NCI-H2107 (cell line): ENCODE measurements at places on chromosomes 12 and 14.

DNA sequence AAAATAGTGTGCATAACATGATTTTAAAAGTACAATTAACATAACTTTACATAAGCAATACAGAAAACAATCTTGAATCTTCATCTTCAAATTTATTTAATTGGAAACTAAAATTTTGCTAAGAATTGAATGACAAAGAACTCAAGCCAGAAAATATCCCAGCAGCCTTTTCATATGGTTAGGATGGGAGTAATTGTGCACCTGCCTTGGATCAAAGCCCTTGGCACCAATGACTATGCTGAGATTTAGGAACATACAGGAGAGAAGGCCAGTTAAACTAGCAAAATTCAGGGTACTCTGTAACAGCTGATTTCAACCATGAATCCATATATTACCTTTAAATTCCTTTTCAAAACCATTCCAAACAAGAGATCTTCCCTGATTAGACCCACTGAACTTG lies 5.8 kb downstream of the KERA start:
- no peak for DNase-seq

GRCh38 chr12:50572760-50573159 lies 68.0 kb downstream of the DIP2B start:
- DNase-seq, result no peak

DNA sequence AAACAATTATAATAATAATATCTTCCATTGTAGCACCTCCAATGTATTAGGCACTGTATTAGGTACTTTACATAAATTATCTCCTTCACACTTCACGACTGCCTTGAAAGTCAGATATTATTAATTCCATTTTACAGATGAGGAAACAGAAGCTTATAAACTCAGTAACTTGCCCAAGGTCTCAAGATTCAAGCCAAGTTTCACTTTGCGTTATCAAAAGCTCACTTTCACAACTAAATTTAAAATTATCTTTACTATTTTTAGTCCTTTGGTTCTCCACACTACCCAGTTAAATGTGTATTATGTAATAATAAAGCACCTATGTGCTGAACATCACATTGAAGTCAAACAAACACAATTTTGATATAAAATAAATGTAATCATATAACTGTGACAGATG lies 55.8 kb downstream of the NUMB start:
- DNase-seq, result no peak

DNA sequence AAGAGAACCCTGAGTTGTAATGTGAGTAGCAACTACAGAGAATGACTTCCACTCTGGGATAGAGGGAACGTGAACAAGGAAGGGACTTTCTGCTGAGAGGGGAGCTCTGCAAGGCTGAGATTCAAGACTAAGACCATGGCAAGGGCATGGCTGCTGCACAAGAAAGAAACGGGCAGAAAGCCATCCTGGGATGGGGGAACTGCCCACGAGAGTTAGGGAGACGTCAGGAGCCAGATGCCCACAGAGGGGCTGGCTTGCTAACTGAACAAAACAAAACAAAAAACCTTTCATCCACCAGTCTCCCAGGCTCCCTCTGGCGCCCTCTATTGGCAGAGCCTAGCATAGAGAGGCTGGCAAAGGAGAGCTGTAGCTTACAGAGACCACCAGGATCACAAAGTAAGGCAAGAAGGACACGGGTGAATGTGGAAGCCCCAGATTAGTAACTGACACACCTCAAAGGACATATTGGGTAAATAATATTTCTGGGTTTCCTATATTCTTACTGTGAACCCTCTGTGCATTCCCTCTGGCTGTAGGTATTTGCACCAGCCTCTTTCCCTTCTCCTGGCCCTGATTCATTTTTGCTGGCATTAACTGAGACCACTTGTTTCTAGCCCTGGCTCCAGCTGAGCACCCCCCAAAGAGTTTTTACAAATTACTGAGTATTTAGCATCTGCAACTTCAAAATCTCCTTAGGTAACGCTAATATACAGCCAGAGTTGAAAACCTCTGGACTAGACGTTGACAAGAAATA lies 338.3 kb downstream of the EMP1 start:
- DNase-seq, result peak; percentile 17

GRCh38 chr14:104393898-104394381 lies 185.6 kb upstream of the C14orf180 start:
- DNase-seq, result no peak

- no peak for DNase-seq
Measured at GRCh38 chr12:98606359-98606988, 13.0 kb downstream of the SLC25A3 start.

DNA sequence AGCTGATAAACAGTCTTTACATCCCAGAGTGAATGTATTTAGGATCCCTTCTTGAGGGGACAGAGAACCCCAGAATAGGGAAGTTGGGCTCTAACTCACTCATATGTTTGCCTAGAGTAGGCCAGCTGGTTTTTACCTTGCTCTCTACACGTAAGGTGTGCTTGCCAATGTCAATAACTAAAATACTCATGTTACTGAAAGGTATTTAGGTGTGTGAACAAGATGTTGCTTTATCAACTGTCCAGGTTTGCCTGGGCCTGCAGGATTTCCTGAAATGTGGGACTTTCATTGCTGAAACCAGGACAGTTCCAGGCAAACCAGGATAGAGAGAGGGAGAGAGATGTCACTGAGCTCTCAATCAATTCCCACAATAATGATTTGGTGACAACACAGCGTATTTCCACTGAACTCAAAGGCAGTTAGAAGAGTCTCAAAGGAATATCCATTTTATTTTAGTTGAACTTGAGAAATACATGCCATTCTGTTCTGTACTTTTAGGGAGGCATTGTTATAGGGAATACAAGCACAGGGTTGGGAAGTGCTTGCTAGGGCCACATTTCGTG lies 171.7 kb downstream of the NRXN3 start:
- no peak for DNase-seq

GRCh38 chr12:80941916-80942315 lies 4.2 kb upstream of the LIN7A start:
- no peak for DNase-seq

- DNase-seq, result no peak
Measured at GRCh38 chr12:59643550-59643949, 47.7 kb downstream of the SLC16A7 start.

DNA sequence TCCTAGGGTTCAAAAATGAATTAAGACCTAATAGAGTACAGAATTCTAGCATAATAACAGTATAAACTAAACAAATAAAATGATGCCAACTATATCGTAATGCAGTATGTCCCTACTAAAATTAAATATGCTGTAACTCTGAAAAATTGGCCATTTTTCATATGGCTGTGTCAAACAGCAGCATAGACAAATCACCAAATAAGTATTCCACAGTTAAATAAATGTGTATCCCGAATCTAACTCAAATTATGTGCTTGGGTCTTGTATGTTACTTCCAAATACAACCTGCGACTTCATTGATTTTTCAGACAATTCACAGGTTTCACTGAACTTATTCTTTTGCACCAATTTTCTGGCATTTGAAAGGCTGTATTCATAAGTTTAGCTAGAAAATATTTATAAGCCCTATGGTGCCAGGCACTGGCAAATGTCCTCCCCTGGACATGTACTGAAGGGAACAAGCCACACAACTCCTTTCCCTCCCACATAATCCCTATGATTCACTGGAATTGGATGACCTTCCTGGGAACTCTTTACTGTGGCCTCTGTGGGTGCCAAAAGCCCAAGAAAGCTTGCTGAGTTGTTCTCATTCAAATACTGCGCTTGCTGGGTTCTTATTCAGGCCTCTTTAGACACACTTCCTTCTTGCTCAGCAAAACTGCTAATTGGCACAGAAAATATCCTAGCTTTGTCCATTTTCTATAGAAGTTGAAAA lies 108.8 kb downstream of the KITLG start:
- no peak for DNase-seq

DNA sequence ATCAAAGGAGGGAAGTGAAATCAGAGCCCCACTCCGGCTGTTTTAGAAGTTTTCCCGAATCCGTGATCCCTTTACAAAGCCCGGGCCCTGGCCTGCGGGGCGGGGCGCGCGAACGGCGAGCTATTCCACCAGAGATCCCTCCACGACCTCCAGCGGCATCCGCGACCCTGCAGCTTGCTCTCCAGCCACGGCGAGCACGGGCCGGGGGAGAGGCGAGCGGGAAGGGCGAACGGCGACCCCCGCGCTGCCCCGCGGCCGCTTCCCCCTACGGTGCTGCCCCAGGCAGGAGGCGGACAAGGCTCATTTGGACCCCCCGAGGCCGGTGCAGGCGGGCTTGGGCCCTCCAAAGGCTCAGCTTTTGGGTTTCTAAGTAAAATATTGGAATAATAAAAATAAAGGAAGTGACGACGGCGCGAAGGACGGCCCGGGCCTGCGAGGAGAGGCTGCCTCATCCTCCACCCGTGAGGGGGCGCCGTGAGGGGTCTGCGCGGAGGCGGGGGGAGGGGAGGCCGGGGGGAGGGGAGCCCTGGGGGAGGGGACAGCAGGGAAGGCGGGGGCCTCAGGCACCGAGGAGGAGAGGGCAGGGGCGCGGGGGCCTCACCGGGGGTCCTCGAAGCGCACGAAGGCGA lies 613 bp downstream of the SRSF9 start:
- no peak for DNase-seq

DNA sequence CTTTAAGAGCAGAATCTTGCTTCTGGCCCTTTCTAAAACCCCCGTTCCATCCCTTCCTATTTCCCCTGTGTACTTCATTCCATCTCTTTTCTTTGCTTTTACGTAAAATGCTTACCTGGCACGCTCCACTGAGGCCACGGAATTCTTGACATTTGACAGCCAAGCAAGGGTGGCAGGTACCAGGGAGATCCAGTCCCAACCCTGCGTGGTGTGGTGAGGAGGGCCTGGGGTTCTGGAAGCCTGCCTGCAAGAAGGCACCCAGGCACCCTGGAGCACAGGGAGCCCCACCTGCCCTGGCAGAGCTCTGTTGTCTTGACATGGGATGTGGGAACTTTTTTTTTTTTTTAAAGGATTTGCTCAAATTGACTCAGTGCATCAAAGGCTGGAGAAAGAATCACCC lies 48.6 kb downstream of the ITPK1 start:
- DNase-seq, result no peak

DNA sequence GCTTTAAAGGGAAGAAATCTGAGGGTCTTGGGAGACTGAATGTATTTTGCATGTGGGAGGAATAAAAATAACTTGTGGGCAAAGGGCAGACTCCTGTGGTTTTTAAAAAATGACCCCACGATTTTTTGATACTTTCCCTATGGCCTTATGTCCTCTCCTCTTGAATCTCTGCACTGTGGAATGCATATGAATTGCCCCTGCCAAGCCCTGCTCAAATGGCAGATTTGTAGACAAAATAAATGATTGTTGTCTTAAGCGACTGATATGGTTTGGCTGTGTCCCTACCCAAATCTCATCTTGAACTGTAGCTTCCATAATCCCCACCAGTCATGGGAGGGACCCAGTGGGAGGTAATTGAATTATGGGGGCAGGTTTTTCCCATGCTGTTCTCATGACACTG lies 223.8 kb downstream of the DACT1 start:
- DNase-seq, result no peak

DNA sequence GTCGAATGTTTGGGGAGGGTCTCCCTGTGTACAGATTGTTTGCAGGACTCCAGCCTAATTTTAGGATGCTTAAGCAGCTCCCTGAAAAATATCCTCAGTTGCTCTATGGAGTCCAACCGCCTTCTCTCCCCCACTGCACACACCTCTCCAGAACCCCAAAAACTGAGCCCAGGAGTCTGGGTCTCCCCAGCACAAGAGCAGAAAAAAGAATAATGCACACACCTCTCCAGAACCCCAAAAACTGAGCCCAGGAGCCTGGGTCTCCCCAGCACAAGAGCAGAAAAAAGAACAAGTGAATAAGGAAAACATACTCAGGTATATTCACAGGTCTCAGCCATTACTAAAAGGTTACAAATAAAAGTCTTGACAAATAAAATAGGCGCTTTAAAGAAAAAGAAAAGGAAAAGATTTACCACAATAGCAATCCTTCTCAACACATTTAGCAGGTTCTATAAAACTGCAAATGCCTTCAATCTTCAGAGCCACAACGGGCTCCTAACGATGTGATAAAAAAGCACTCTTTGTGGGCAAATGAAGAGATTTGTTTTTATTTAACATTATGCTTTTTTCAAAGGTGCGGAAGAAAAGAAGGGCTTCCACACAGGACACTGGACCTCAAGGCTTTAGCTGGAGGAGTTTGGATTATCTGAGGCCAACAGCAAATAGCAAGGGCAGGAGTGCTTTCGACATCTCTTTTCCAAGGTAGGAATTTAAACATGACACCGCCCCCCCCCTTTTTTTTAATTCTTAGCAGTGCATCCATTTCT lies 8.2 kb downstream of the BCL11B start:
- no peak for DNase-seq

GRCh38 chr12:111444925-111445725 lies 39.4 kb downstream of the SH2B3 start:
- no peak for DNase-seq

DNA sequence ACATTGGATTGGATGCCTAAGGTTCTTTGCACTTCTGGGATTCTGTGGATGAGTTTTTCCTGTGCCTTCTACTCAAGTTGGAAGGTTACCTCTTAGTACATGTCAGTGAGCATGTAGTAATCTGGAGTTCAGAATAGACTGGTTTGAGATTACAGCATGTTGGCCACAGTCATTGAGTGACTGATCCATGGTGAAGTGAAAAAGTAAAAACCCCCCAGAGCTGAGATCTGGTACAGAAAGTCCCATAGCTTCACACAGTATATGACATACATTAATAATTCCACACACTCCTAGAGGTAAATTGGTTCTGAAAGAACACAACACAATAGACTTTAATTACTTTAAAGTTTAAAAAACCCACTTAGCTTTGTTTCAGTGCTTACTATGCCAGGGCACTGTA lies 11.9 kb upstream of the CCND2 start:
- DNase-seq, result no peak

DNA sequence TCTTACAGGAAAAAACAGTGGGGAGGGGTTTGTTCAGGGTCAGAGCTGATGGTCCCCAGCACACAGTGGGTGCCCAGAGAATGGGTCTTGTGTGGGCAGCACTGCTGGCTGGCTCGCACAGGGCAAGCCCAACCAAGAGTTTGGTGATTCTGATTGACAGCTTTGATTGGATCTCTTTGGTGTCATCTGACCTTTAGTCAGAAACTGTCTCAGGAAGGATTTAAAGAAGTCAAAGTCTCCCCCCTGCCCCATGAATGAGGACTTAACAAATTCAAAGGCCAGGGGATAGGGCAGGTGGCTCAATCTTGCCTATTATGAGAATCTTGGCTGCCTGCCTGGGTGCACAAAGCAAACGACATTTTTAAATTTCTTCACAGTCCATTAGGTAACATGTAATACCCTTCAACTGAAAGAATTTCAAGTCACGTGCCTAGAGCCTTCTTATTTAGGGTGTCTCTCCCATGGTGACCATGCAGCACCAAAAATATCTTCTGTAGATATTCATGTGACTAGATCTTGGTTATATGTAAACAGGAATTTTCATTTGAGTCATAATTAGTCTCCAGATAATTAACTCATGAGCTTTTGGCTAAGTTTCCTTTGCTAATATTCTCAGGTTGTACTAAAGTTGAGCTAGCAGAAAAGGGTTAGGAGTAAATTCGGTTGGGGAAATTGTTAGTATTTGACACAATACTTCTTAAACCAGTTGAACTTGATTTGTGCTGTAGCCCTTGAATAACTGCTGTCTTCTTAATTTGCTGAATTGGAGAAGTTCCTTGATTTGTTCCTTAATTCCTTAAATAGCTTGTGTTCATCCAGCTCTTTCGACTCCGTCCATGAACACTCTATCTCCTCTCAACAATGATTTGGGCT lies 54.5 kb upstream of the HECTD1 start:
- DNase-seq, result peak; percentile 25
